Central memory CD4-positive, alpha-beta T cell (primary cell): ENCODE measurements at places on chromosomes 3 and 15.

- no peak for DNase-seq
Measured at GRCh38 chr15:76626611-76627010, 278.5 kb downstream of the SCAPER start.

- DNase-seq: no peak
Measured at GRCh38 chr15:69021895-69022294, 7.4 kb downstream of the NOX5 start.

- DNase-seq: no peak
Measured at GRCh38 chr3:53974324-53974723, 82.7 kb upstream of the SELENOK start.

DNA sequence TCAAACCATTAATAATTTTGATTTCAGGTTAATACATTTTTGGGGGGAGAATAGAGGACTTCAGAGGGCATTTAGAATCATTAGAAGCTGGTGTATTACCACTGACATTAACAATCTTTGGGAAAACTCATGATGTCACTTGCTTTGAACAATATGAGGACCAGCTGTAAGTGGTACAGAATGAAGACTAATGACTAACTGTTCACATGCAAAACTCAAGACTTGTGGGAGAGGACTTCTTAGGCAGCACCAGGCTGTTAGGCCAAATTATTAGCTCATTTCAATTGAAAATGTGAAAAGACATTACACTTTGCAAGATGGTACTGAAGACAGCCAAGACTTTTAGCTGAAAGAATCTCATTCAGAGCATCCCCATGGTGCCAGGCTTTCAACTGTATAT lies 426.2 kb upstream of the ADAMTS9 start:
- DNase-seq: no peak

GRCh38 chr3:42012383-42012934 lies 50.6 kb upstream of the ULK4 start:
- DNase-seq: peak; percentile 53

- no peak for DNase-seq
Measured at GRCh38 chr3:43153216-43154083, 47.6 kb upstream of the POMGNT2 start.

DNA sequence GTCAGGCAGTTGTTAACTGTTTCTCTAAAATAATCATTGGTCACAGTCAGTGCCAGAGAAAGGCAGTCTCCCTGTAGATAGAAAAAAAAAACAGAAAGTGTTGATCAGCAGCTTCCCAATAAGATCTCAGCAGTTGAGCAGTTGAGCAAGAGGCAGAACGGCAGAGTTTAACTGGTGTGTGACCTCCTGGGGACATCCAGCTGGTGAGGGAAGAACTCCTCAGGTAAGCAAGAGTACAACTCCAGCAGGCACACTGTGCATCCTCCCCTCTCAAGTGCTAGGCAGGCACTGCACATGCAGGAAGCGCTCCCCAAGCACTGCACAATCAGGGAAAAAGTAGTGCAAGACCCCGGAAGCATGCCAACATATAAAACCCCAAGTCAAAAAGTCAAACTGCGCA lies 1287.2 kb downstream of the NSUN3 start:
- no peak for DNase-seq

DNA sequence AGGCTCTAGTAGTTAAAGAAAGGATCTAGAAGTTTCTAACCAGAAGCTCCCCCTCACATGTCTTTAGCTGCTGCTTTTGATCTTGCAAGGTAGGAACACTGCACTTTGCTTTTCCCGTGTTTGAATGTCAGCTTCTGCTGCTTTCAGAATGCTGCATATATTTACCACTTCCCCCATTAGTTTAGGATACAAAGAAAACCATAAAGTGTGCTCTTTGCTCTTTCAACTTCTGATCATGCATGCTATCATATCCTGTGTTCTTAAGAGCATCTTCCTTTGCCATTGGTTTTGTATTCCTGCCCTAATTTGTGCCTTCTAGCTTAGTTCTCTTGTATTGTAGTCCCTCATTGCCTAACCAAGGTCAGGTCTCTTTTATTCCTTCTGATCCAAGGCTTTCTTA lies 43.3 kb downstream of the ZNF609 start:
- DNase-seq: peak; percentile 37

DNA sequence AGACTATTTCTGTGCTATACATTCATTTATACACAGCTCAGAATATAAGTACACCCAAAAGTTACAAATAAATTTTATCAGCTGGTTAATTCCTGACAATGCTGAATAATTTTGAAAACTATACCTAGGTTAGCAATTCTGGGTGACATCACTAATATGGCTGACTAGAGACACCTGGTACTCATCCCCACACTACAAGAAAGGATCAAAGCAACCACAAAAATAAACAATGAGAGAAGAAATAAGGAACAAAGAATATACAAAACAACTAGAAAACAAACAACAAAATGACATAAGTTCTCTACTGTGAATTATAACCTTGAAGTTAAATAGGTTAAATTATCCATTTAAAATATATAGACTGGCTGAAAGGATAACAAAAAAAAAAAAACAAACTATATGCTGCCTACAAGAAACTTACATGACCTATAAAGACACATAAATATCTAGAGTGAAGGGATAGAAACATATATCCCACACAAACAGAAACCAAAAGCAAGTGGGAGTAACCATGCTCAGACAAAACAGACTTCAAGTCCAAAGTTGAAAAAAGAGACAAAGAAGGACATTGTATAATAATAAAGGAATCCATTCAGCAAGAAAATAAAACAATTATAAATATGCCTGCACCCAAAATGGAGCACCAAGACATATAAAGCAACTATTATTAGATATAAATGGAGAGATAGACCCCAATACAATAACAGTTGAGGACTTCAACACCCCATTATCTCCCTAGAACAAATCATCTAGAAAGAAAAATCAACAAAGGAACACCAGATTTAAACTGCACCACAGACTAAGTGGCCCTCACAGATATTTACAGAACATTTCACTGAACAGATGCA lies 57.8 kb downstream of the IMPG2 start:
- no peak for DNase-seq

DNA sequence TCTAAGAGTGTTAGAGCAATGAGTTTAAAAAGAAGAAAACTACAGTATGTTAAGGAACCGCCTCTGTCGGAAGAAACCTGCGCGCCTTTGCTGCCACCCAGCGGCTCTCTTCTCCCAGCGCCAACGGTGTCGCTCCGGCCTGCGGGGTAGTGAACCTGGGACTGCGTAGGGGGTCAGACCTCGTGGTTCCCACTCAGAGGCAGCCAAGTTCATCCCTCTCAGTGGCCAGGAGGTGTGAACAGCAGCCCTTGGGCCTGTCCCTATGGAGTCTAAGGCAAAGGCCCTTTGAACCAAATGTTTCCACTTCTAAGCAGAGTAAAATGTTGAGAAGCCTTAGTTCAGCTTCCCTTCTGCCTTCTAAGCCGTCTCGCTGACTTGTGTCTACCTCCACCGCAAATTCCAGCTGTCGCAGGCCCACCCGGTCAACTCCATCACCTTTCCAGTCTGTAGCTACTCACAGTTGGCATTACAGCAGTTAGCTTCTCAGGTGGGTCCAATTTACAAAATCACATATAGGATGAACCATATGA lies 980 bp upstream of the RAB27A start:
- peak; percentile 78 for DNase-seq

DNA sequence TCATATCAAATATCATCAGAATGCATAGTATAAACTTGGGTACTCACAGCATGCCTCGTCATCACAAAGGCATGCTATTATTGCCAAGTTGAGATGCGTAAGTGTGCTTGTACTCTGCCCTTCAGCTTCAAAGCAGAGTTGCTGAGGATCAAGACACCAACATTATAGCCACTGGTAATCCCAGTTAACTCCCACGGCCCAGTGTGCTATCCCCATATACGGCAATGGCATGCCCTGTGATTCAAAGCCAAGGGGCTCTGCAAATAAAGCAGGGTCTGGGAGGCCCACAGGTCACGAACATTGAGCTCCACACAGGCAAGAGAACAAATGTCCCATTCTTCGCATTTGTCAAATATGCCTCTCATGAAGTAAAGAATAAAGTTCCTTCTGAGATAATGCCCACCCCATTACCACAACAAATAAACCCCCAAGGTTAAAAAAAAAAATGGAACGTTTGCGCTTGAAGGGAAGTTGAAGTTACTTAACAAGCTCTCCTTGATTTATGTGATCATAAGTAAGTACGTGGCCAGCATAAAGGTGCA lies 298.1 kb upstream of the NECTIN3 start:
- no peak for DNase-seq

DNA sequence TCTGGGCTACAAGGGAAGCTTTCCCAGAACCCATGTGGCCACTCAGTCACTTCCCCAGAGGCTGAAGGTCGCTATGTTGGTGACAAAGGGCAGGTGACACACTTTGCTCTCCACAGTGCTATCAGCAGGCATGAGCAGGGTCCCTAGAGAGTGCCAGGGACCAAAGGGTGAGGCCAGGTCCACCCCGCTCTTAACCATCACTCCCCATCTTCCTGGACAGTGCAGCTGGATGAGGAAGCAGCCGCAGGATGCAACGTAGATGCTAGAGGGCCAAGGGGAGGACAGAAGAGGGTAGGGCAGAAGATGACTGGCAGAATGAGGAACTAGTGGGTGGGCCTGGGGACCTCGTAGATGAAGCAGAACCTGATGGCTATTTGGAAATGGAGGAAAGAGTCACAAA lies 13.6 kb upstream of the LTF start:
- DNase-seq: no peak

- peak; percentile 58 for DNase-seq
Measured at GRCh38 chr3:185976977-185977678, 39.3 kb upstream of the TRA2B start.

- DNase-seq: no peak
Measured at GRCh38 chr3:104628185-104628789, 738.4 kb upstream of the ALCAM start.

- no peak for DNase-seq
Measured at GRCh38 chr3:47261301-47261700, 21.3 kb downstream of the KIF9 start.

DNA sequence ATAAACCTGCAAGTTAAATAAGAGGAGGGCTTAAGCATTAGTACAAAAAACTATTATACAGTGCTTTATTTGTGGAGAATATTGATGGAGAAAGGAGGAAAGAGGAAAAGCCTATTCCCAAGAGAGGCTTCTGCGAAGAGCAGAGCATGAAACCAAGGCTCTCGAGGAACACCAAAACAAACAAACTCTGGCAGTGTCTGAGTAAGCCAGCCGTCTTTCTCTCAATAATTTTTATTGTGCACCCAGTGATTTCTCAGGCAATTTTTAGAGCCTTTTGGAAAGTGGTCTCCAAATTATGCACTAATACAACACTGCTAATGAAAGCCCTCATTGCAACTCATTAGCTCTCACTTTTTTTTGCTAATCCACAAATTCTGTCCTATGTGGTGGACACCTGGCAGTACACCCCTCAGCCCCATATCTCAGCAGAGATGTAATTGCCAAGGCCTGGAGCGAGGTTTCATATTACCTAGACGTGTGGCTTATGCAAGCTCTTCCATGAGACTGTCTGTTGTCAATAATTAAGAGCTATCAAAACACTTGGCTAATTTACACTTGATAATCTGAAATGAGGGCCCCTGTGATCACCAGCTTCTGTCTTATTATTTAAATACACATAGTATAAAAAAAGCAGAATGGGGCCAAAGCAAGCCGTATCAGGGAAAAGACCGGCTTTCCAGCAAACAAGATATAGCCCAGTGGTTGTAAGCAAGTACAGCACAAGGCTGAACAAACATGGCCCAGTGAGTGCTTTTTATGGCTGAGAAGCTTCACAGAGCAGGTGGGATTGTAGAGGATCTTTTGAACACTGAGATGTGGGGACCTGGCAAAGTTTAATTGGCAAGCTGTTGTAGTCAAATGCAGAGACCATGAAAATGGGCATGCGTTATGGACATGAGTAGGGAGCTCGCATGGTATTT lies 216.9 kb downstream of the ROBO2 start:
- no peak for DNase-seq

- no peak for DNase-seq
Measured at GRCh38 chr3:20648921-20649381, 462.9 kb upstream of the SGO1 start.

GRCh38 chr15:70415398-70415797 lies 317.7 kb upstream of the TLE3 start:
- no peak for DNase-seq

- DNase-seq: no peak
Measured at GRCh38 chr15:94029495-94029894, 201.9 kb upstream of the MCTP2 start.

- DNase-seq: no peak
Measured at GRCh38 chr15:56425976-56426375, 39.0 kb downstream of the MNS1 start.

- DNase-seq: no peak
Measured at GRCh38 chr15:70699890-70700289, 63.5 kb downstream of the UACA start.

- DNase-seq: no peak
Measured at GRCh38 chr3:62724503-62724902, 150.7 kb downstream of the CADPS start.

GRCh38 chr3:51879937-51880336 lies 4.5 kb upstream of the IQCF5 start:
- no peak for DNase-seq

GRCh38 chr3:106611116-106611515 lies 742.3 kb upstream of the CBLB start:
- no peak for DNase-seq

DNA sequence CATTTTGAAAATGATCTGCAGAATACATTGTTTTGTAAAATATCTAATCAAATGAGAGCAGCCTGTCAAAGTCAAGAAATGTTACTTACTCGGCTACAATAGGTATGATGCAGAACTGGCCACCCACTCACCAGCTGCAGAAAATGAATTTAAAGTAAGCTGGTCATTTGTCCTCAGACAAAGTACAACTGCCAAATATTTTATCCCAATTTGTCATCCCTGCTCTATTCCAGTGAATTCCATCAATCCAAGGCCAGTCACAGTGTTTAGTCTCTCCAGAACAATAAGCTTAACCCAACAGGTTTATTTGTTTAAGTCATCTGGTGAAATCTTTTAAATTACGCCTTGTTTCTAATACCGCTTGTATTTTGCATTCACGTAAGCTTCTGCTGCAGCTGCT lies 46.6 kb upstream of the TCF12 start:
- no peak for DNase-seq

DNA sequence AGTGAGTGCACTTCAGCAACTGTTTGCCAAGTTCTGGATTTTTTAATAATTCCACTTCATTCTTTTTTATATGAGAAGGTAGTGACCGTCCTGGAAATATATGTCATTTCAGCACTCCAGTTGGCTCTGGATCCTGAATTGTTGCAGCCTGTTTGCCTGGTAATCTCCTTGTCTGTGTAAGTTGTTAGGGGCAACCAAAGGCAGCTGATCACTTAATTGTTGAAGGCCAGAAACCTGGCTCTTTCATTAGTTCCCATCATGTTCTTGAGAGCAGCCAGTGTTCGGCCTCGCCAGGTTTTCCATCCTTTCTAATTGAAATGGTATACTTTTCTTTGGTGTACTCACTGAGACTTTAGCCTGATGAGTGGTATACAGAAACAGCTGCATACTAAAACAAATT lies 168.6 kb downstream of the SOX2 start:
- no peak for DNase-seq

- no peak for DNase-seq
Measured at GRCh38 chr3:58858126-58858525, 191.6 kb upstream of the FAM3D start.

- no peak for DNase-seq
Measured at GRCh38 chr3:186070550-186070949, 38.3 kb downstream of the ETV5 start.
